ENCODE measurements at places on chromosomes 3 and 15.

DNA sequence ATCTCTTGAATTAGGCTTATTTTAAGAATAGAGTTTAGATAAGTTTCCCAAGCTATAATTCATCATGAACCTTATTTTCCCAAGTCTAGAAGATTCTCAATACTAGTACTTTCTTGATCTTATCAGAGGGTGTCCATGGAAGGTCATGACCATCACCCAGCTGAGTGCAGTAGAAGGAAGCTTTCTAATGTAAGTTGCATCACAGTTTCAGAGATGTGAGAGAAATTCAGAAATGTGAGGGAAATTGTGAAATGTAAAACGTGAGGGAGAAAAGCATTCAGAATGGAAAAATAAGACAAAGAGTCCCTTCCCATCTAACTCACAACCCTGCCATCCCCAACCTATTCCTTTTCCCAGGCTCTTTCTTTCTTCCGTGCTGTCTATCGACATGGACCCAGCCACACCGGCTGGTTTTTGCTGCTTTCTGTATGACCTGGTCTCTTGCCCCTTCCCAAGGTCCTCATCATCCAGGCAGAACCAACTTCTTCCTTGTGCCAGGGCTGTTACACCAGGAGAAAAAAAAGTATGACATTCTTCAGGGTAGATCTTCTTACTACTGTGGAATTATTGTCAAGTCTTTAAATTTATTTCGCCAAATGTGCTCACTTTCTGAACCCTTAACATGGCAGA lies 6.7 kb downstream of the CAPN3 start:
- no peak for DNase-seq

- no peak for DNase-seq
Observed at GRCh38 chr3:50591196-50591741, 20.3 kb downstream of the CISH start.

- DNase-seq: no peak
Observed at GRCh38 chr3:185411133-185411532, 48.2 kb downstream of the MAP3K13 start.

GRCh38 chr15:95182091-95182490 lies 950.7 kb downstream of the MCTP2 start:
- no peak for DNase-seq

DNA sequence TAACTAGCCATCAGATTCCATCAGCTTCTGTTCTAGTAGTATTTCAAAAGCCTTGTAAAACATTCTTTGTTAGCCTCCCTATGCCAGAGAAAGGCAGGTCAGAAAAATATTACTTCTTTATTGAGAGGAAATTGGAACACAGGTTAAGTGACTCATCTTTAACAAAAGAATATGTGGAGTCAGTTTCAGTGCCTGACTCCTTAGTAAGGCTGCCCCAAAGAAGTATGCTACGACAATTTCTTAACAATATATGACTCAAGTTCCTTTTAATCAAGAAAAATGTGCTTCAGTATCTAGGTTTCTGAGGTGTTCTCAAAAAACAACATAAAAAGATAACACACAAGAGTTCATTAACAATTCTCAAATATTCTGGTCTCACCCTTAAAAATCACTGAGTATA lies 139.2 kb downstream of the VPS13C start:
- no peak for DNase-seq

- DNase-seq: no peak
Observed at GRCh38 chr3:140276703-140277102, 341.7 kb downstream of the CLSTN2 start.

- DNase-seq: no peak
Observed at GRCh38 chr15:50127255-50127777, 8.3 kb upstream of the ATP8B4 start.

DNA sequence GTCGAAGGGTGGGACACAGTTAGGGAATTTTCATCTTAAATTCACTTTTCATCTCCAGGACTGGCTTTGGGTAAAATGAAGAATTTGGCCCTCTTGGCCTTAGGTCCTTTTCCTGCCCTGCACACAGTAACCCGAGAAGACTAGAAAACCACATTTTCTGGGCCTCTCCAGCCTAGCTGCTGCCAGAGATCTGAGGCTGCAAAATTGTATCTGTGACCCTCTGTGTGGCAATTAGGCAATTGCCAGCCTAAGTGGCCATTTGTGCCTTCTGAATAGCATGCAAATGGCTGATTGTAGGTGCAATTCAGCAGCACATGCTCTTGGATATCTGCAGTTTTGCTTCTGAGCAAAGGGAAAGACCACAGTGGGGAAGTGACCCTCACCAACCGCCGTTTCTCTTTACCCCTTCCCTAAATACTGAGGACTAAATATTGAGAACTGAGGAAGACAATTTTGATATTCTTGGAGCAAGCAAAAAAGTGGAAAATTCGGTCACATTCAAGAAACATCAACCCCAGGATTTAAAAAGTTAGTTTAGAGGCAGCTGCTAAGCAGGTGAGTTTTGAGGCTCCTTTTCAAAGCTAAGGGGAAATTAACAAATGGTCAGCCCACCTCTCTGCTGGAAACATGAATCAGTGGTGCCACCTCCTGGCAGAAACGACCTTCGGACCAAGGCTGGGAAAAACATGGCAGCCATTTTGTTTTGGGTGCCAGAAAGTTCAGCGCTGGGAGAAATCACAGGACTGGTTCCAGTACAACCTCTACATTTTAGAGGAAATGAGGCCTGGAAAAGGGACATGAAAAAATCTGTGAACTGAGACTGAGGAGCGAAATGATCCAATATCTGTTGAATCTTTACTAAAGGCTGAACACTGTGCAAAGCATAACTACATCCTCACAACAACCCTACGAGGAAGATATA lies 56.6 kb upstream of the PRTG start:
- DNase-seq: no peak

GRCh38 chr3:101193957-101194356 lies 126.4 kb downstream of the IMPG2 start:
- DNase-seq: no peak

- no peak for DNase-seq
Observed at GRCh38 chr3:57889807-57890206, 118.4 kb upstream of the FLNB start.

DNA sequence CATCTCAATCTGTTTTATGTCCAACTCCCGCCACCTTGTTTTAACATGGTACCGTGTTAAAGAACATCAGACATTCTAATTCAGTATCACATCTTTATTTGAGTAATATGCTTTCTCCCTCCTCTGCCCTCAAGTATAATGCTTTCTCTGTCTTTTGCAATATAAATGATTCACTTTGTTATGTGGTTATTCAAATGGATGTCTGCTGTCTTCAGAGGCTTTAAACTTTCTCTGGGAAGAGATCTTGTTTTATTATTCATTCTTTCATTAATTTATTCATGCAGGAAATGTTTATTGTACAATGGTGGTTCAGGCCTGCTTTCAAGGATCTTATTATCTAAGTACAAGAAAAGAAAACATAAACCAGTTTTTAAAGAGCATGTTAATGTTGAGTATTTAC lies 57.1 kb downstream of the RAP2B start:
- no peak for DNase-seq

DNA sequence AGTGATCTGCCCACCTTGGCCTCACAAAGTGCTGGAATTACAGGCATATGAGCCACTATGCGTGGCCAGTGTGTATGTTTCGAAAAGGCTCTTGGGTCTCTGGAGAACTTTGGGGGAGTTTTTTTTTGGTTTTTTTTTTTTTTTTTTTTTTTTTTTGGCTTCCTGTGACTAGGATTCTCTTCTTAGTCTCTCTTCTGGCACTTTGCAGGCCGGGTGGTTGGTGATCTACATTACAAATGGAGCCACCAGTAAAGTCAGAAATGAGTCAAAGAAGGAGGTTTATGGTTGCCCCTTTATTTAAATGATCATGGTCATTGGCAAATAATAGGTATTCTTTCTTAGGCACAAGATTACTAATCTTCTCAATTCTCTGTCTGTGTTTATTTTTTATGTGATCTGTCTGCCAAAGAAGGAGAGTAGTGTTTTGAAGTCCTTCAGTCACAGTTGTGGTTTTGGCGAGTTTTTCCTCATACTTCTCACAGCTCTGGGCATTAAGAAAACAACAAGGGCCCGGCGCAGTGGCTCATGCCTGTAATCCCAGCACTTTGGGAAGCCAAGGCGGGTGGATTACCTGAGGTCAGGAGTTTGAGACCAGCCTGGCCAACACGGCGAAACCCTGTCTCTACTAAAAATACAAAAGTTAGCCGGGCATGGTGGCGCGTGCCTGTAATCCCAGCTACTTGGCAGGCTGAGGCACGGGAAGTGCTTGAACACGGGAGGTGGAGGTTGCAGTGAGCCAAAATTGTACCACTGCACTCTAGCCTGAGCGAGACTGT lies 38.3 kb downstream of the PDE8A start:
- DNase-seq: no peak

- no peak for DNase-seq
Observed at GRCh38 chr3:163384383-163384782, 1693.9 kb downstream of the SI start.

DNA sequence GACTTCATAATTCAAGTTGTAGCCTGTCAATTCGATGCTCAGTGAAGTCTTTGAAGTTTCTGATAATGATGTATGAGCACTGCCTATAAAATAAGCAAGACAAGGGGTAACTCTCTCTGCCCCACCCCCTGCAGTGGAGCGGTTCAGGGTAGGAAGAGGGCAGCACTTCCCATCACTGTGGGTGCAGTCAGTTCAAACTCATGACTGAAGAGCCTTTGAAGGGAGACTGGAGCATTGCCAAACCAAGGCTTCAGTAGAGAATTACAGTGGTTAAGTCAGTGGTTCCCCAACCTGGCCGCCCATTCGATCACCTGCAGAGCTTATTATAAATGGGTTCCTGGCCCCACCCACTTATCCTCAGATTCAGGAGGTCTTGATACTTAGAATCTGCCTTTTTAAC lies 190.6 kb downstream of the SHQ1 start:
- DNase-seq: no peak

DNA sequence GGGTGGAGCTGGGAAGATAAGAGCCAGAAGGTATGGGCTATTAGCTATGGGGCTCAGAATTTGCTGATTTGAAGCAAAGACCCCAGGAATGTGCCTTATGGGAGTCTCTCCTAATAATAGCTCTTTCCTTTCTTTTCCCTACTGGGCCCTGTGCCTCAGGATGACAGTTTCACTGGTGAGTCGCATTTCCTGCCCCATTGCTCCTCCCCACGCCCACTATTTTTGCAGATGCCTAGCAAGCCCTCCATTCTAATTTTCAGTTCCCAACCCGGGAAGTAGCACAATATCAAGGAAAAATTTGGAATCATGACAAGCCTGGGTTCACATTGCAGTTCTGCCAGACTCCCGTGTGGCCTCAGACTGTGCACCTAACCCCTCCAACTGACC lies 583 bp downstream of the IL17RE start:
- no peak for DNase-seq

DNA sequence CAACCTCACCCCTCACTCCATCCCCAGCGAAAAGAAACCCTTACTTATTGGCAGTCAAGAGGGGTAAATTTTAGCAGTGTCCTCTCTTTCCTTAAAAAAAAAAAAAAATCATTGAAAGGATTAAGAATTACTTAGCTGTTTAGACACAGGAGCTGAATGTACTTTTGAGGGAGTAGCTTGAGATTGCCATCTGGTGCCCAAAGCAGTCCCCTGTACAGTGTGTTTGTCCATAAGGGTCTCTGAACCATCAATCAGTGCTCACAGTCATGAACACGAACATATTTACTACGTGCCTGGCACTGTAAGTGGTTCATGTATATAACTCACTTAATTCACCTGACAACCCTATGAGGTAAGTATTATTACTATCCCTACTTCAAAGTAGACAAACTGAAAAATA lies 463.5 kb downstream of the RAP2B start:
- DNase-seq: no peak

GRCh38 chr3:155739154-155739553 lies 5.7 kb downstream of the PLCH1 start:
- no peak for DNase-seq

- no peak for DNase-seq
Observed at GRCh38 chr15:63256433-63257274, 20.8 kb upstream of the APH1B start.

DNA sequence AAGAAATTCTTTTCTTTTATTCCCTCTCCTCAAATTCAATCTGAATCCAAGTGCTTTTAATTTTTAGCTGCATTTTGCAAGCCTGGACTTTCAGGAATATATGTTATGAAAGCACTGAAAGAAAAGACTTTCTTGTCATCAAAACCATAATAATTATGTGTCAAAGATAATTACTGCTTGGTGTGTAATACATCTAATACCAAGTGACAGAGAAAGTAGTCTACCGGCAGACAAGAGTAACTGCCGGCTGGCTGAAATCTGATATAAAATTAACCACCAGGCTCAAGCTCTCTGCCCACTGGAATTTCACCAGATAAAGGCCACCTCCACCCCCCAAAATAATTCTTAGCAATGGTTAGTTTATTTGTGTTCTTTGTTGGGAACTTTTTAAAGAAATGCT lies 220.9 kb upstream of the CDIN1 start:
- no peak for DNase-seq

DNA sequence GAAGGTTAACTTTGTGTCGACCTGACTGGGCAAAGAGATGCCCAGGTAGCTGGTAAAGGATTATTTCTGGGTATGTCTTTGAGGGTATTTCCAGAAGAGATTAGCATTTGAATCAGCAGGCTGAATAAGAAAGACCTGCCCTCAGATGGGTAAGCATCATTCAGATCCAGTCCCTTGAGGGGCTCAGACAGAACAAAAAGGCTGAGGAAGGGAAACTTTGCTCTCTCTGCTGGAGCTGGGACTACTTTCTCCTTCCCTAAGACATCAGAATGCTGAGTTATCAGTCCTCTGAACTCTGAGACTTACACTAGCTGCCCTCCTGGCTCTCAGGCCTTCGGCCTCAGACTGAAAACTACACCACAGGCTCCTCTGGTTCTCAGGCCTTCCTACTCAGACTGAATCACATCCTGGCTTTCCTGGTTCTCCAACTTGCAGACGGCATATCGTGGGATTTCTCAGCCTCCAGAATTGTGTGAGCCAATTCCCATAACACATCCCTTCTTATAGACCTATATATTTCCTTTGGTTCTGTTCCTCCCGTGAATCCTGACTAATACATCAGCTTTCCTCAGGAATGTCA lies 982.9 kb downstream of the TUSC7 start:
- DNase-seq: no peak

DNA sequence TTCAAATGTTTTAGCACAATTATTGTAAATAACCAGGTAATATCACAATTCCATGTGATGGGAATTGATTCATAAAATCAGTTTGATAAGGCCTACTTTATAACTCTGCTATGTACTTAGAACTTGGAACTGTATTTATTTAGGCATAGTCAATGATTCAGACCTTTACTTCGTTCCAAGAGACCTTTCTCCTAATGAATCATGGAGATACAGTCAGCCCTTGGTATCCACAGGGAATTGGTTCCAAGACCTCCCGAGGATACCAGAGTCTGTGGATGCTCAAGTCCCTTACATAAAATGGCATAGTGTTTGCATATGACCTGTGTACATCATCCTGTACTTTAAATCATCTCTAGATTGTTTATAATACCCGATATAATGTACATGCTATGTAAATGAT lies 60.8 kb upstream of the UMPS start:
- DNase-seq: no peak

- DNase-seq: peak; percentile 89
Observed at GRCh38 chr15:101121511-101122090, 130.2 kb downstream of the CHSY1 start.

- DNase-seq: no peak
Observed at GRCh38 chr3:197533927-197534725, 21.6 kb downstream of the BDH1 start.

All from Right ventricle myocardium superior (tissue), 1 donor.